GM10248 (cell line): ENCODE measurements at places on chromosomes 4 and X.

DNA sequence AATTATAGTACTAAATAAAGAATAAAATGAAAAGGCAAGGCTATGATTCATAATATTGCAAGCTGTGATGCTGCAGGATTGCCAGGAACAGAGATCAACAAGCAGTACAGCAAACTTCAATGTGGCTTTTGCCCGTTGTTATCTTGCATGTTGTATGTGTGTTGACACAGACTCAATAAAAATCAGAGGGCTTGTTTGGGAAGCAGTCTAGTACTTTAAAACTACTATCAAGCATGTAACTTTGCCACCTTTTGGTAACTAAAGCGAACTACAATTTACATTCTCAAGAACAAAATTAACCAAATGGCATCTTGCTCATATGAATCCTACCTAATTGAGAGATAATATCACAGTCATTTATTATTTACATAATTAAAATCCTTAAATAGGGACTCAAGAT lies 79.8 kb upstream of the GPM6A start:
- DNase-seq: peak; percentile 10

GRCh38 chr4:162727766-162728165 lies 438.9 kb downstream of the NAF1 start:
- no peak for DNase-seq

GRCh38 chrX:96002431-96002830 lies 682.2 kb upstream of the DIAPH2 start:
- DNase-seq: no peak

GRCh38 chrX:84322083-84322827 lies 134.3 kb upstream of the RPS6KA6 start:
- no peak for DNase-seq

DNA sequence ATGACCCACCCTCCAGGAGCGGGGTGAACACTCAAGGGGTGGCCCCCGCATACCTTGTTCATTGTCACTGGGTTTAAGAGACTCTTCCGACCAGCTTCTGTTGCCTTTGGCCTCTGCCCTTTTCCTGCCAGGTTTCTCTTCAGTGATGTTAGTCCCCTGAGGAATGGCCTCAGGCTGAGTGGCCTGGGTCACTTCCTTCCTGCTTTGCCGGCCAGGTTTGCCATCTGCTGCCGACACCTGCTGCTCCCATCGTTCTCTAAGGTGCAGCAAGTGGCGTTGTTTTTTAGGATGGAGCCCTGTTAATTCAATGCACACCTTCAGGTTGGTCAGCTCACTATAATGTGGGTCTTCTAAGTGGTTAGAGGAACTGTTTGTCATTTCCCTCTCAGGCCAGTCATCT lies 34.2 kb downstream of the BCOR start:
- no peak for DNase-seq

GRCh38 chr4:11158971-11159370 lies 269.7 kb downstream of the HS3ST1 start:
- DNase-seq: no peak

GRCh38 chrX:23435575-23435974 lies 100.9 kb downstream of the PTCHD1 start:
- DNase-seq: no peak

- no peak for DNase-seq
These were observed 31.6 kb upstream of the ABCG2 start for GRCh38 chr4:88189881-88190585.

DNA sequence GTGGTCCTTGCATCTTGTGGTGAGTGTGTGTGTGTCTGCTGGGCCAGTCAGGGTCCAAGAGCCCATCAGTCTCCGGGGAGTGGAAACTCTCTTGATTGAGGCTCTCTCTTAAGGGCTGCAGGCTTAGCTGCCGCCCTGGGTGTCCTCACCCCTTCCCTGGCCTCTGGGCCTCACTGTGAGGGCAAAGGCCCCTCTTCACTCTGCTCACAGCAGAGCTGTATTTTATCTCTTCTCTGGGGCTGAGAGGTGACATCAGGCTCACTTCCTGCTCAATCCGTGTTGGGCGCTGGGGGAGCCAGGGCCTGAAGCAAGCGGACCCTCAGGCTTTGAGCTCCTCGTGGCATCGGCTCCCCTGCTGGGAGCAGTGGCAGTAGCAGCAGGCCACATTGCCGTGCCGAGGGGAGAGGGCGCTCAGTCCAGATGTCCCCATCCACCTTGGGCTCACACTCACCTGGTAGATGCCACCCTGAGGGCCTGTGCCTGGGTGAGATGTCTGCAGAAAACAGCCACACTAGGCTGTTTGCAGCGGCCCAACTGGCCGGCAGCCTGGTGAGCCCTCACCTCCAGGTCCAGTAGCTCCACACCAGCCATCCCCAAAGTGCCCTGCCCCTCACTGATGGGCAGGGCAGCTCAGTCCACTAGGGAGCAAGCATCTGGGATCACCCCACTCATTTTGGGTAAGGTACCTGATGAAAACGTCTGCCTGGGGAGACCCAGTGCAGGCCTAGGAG lies 24.7 kb upstream of the PRPS1 start:
- no peak for DNase-seq

- DNase-seq: no peak
These were observed at the start of gene PWWP3B for GRCh38 chrX:106168107-106168506. PWWP3B (plus strand) TSS chrX:106168305; CDS start chrX:106205433, 37,128 bp downstream.

DNA sequence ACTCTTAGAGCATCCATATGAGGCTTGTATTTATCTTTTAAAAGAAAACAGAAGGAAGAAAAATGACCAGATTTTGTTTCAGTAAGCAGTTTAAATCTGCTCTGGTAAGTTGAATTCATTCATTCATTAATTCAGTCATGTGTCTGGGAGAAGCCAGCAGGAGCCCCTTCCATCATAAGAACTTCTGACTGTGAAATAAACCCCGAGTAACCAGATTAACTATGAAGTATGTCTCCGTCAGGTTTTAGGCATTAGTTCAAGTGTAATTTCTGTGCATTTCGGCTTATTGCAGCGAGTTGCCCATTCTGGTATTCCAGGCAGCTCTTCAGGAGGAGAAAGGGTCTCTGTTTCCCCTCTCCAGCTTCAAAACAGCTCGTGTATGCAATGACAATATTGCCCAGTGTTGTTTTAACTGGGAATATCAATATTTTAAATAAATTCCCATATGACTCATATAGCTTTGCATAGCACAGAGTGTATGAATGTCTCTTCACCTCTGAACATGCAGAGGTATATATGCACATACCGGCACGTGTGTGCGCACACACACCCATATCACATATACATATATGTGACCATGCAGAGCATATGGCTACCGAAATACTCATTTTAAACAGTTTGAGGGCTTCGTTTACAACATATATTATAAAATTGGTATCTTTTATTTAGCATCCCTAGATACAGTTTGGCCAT lies 255.3 kb downstream of the BCOR start:
- no peak for DNase-seq

- DNase-seq: no peak
These were observed 1.5 kb downstream of the GRSF1 start for GRCh38 chr4:70838204-70838603.

- DNase-seq: no peak
These were observed 48.6 kb downstream of the BMPR1B start for GRCh38 chr4:94806376-94806775.

GRCh38 chr4:142155347-142155746 lies 519.0 kb downstream of the IL15 start:
- no peak for DNase-seq
